AG10803 (cell line): ENCODE measurements at places on chromosomes 2 and 18.
A peak's percentile ranks its signal among the peaks of the same experiment; 100 is the strongest.

- no peak for DNase-seq
Observed at GRCh38 chr18:13366962-13367892, 148.7 kb downstream of the LDLRAD4 start.

GRCh38 chr18:22309191-22309590, 108.5 kb downstream of the CTAGE1 start:
- DNase-seq = peak; percentile 72

DNA sequence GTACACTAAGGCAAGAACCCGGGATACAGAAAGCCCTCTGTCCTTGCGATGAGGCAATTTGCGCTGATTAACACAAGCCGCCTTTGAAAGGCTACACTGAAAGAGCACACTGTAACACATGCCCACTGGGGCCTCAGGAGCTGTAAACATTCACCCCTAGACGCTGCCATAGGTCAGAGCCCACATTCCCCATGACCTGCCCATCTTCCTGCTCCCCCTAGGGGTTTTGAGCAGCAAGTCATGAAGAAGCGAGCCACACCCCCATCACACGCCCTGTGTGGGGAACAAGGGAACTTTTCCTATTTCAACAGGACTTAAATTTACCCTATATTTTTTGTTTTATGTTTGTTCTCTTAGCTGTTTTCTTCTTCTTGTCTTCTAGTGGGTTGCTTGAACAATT, 47.8 kb upstream of the SLC4A10 start:
- no peak for DNase-seq

- no peak for DNase-seq
Observed at GRCh38 chr2:186903216-186903615, 54.2 kb upstream of the ZSWIM2 start.

DNA sequence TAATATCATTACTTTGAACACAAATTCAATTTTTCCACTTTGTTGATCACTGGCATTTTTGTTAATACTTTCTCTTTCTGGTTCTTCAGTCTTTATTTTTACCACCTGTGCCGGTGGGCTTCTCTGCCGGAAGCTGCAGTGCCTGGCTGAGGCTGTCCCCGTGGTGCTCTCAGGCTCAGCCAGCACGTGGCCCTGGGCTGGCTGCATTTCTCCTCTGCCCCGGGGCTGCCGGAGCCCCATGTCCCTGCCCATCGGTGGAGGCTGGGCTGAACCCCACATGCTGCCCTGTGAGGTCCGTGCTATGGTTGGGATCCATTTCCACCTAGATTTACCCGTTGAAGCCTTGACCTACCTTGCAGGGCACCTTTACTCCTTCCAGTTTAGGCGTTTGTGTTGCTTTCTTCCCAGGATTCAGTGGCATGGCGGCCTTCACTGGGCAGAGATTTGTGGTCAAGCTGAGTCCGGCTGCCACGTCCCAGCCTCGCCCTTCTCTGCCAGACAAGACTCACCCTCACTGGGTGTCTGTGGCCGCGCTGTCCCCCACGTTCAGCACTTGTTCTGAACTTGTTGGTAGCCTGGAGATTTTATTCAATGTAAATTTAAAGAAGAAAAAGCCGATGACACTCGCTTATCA, 12.8 kb upstream of the TMEM18 start:
- no peak for DNase-seq

GRCh38 chr2:15222856-15223255, 338.3 kb downstream of the NBAS start:
- DNase-seq = no peak

GRCh38 chr2:54652540-54652939, 70.9 kb upstream of the EML6 start:
- no peak for DNase-seq

DNA sequence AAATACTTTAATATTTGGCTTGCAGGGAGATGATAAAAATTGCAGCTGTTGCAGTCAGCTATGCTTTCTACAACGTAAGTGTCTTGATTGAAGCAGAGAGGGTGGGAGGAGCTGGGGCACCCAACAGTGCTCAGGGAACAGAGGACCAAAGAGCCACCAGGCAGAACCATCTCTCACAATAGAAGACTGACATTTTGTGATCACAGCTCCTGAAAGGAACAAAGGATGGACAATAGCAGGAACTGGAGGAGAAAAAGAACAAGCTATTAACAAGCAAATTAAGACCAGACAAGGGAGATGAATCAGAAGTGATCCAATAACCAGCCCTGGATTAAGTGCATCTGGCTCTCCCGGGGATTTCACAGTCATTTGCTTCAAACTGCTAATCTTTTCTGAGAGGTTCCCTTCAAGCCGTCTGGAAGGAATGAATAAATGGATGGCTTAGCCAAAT, 65.7 kb upstream of the SMAD2 start:
- no peak for DNase-seq

GRCh38 chr2:217177720-217178119, 317.9 kb upstream of the TNP1 start:
- DNase-seq = peak; percentile 9

DNA sequence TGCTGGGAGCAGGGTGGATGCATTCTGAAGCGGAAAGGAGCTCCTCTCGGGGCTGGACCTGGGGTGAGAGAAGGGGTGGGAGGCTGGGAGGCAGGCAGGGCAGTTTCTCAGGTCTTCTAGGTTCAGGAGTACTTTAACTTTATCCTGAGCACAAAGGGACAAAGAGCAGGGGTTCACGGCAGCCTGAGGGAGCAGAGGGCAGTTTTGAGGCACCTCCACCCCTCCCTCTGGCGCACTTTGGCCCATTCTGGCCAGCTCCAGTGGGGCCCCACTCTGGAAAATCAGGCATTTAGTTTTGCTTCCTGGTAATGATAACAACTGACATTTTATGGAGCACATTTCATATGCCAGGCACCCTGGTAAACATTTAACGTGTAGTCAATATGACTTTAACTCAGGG, 14.3 kb downstream of the B3GNT7 start:
- DNase-seq = no peak

GRCh38 chr2:127579231-127579630, 43.7 kb downstream of the MYO7B start:
- DNase-seq = no peak

DNA sequence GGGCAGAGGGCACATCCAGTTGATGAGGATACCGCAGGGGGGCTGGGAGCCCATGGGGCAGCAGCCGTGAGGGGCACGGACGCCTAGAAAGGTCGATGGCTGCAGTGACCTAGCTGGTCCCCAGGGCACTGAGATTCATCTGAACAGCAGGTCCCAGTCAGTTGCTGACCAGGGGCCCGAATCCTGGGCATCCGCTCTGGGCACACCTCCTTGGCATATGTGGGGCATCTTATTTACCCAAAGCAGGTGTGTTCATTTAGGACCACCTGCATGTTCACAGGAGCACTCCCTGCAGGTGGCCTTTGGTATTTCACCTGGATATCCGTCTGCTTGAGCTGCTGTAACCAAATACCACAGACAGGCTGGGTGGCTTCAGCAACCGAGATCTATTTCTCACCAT, 72.0 kb upstream of the ODC1 start:
- DNase-seq = no peak

- no peak for DNase-seq
Observed at GRCh38 chr2:241849616-241850543, 8.8 kb downstream of the PDCD1 start.

DNA sequence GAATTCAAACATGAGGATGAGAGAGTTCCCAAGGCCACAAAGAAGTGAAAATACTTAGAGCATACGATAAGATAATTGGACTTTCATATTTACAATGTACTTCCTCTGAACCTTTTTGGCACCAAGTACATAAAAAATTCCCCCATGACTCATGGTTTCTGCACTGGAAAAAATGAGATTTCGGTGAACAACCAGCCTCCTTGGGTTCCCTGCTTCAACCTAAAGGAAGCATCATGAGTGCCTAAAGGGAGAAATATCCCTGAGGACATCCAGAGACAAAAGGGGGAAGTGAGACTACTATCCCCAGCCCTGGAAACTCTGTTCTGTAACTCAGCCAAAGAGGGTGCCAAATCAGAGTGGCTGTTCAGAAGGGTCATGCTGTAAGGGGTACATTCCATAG, 562.7 kb upstream of the SLC39A10 start:
- no peak for DNase-seq

- DNase-seq = no peak
Observed at GRCh38 chr2:230634146-230634545, 78.5 kb upstream of the CAB39 start.

DNA sequence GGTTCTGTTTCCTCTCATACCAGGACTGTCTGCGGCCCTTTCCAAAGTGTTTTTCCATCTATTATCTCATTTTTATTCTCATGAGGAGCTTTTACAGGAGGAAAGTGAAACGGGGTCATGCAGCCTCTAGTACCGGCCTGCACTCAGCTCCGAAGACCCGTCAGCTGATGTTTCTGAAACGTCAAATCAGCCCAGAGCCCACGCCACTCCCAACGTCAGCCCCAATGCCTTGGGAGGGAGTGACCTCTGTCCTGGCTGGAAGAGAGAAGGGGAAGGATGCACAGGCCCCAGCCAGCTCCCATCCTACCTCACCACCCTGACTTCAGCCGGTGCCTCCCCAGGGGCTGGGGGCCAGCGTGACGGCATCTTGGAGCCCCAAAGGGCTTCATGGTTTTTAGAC, 58.5 kb downstream of the ADCY3 start:
- no peak for DNase-seq

- peak; percentile 27 for DNase-seq
Observed at GRCh38 chr2:65666156-65666725, 233.8 kb upstream of the SPRED2 start.

GRCh38 chr2:169734169-169734847, 676 bp downstream of the KLHL23 start:
- no peak for DNase-seq

DNA sequence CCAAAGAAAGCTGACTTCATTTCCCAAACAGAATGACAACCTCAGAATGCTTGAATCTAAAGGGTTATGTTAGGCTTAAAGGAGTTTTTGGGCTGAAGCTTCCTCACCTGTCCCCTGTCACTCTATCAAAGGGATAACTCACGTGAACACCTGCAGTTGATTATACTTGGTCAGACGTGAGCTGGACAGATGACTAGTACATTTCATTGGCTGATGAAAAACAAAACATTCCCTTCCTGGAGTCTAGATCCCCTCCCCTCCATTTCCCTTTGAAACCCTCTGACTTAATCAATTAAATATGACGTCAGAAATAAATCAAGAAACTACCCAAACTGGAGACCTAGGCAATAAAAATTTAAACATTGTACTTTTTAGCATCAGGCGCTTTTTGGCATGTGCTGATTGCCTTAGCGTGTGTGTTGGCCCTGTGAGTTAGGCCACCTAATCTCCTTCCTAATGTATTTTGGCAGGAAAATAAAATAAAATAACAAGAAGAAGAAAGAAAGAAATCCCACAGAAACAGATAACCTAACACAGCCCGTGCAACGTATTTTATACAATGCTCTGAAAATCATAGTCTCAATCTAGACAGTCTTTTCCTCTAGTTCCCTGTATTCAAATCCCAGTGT, 159.0 kb downstream of the ANTXR1 start:
- no peak for DNase-seq

DNA sequence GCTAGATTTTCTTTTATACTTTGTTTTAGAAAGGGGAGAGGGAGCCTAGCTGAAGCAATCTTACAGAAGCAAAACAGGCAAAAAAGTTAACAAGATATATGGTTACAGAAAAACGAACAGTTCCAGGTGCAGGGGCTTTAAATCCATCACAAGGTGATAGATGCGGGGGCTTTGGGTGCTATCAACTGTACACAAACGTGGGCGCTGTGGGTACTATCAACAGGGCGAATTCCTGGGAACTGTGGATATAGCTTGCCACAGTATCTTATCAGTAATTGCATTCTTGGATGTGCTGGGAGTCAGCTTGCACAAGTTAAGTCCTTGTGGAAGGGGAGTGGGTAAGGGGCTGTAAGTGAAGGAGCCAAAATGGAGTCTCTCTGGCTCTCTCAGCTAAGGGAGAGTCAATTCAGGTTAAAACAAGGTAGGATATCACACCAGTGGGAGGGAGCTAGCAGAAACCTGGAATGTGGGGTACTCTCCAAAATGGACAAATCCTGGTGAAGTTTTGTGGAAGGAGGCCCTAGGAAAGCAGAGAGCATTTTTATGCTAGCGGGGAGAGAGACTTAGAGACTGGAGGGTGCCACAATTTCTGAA, 325.8 kb upstream of the SPHKAP start:
- DNase-seq = no peak

DNA sequence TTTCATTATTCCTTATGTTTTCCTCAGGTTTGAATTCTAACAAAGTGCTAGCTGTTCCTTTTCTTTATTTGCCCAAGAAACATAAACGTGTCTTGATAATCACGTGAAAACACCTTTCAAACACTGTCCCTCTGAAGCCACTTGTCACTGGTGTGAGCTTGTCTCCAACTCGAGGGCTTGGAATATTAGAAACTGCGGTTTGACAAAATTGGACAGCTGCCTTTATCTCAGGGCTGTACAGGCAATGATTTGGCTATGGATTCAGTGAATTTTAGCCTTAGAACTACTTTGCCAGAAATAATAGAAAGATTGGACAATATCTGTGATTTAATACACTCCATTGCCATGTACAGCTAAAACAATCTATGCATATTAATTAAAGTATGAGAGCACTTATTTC, 763.0 kb upstream of the ACVR2A start:
- no peak for DNase-seq

DNA sequence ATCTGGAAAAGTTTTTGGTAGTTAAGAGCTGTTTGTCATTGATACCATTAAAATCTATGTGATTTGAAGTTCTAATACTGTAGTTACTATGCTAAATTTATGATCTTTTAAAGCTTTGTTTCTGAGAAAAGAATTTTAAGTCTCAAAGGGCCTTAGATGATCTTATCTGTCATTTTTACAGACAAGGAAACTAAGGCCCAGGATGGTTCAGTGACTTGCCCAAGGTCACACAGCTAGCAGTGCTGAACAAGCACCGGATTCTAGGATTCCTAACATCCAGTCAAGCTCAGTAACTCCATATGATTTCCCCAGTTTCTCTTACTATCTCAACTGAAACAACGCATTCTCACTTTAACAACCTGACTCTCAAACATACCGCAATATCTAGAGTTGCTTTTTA, 37.7 kb downstream of the PELI1 start:
- DNase-seq = no peak

- peak; percentile 64 for DNase-seq
Observed at GRCh38 chr2:73156539-73157124, 43.9 kb upstream of the RAB11FIP5 start.

DNA sequence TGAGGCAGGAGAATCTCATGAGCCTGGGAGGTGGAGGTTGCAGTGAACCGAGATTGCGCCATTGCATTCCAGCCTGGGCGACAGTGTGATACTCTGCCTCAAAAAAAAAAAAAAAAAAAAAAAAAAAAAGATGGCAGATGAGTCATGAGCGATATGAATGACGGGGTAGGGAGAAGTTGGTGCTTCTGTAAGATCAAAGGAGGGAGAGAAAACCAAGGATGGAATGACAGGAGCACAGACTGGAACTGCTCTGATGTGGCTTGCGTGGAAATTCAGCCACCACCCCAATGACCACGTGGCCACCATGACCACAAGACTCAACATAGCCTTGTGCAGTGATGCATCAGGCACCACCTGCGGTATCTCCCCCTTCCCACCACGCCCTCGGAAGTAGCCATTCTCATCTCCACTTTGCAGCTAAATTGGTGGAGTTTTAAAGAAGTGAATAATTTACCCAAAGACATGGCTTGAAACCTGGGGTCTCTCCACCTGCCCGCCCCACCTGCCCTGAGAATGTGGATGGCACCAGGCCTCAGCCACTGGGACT, 96.0 kb downstream of the ACKR3 start:
- peak; percentile 31 for DNase-seq
